ENCODE measurements at places on chromosomes 5 and 9.
A peak's percentile ranks its signal among the peaks of the same experiment; 100 is the strongest.

GRCh38 chr9:88817628-88818027 is 173.6 kb upstream of the S1PR3 start:
- no peak for DNase-seq

GRCh38 chr5:74629326-74629725 is 11.2 kb downstream of the ENC1 start:
- no peak for DNase-seq

GRCh38 chr9:130866474-130866965 is 30.1 kb downstream of the QRFP start:
- DNase-seq = peak; percentile 15

- no peak for DNase-seq
Measured at GRCh38 chr9:122200960-122201595, 27.7 kb downstream of the LHX6 start.

GRCh38 chr5:7659420-7659819 is 191.5 kb downstream of the CFAP90 start:
- no peak for DNase-seq

- DNase-seq = no peak
Measured at GRCh38 chr9:101087426-101087825, 58.9 kb downstream of the PLPPR1 start.

DNA sequence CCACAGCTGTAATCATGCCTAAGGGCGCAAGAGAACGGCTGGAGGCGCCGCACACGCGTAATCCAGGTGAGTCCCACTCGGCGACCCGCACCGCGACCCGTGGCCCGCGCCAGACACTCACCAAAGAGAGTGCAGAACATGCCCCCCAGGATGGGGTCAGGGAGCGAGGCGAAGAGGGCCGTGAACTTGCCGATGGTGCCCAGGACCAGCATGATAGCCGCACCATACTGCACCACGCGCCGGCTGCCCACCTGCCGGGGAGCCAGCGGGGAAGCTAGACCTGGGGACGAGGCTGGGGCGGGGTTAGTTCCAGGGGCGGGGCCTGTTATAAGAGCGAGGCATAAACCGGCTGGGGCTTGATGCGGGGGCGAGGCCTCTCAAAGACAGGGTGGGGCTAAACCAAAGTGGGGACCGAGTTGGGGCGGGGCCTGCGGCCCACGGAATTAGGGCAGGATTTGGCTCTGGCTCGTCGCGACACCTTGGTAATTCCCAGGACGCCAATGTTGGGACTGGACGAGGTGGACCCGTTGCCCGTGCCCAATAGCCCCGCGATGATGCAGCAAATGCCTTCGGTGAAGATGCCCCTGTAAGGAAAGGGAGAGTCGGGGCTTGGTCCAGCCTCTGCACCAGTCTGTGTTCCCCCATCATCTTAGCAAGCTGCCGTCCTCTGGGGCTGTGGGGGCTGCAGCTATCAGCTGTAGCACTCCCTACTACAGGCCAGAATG is 4.8 kb downstream of the SLC23A1 start:
- DNase-seq = no peak

DNA sequence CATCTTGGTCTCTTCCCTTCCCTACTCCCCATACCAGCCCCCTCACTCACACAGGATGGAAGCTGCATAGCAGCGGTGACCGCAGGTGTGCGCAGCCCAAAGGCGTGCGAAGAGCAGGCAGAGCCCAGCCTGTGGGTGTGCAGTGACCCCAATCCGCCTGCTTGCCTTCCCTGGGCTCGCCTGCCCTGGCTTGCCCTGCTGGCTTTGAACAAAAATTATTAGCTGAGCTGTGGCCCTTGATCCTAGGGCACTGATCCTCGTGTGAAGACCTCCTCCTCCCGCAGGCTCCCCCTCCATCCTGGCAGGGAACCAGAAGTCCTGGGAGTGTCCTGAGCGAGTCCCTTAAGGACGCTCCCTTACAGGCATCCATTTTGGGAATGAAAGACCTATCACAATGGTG is 31.9 kb downstream of the MORN5 start:
- no peak for DNase-seq

DNA sequence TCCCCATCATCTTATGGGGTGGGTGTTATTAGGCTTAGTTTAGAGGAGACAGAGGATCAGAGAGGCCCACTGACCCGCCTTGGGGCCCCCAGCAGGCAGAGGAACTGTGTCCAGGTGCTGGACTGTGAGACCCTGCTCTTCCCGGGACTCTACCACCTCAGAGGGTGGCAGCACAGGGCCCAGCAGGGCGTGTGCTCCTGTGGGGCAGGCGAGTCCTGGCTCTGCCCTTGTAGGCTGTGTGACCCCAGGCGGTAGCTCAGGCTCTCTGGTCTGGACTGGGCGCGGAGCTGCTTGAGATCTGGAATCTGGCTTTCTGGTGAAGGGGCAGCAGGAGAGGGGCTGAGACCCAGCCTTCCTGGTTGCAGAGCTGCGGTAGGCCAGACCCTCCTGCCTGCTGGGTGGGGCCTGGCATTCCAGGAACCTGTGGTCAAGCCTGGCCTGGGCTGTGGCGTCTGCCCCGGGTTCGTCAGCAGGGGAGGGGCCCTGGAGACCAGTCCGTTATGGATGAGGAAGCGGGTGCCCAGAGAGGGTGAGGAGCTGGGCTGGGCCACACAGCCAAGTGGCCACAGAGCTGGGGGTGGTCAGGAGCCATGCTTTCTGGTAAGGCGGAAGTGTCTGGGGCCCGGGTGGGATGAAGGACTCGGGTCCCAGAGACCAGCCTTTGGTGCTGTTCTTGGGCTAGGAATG is 46.5 kb downstream of the RXRA start:
- DNase-seq = no peak

GRCh38 chr5:36756848-36757247 is 119.7 kb upstream of the NIPBL start:
- no peak for DNase-seq

DNA sequence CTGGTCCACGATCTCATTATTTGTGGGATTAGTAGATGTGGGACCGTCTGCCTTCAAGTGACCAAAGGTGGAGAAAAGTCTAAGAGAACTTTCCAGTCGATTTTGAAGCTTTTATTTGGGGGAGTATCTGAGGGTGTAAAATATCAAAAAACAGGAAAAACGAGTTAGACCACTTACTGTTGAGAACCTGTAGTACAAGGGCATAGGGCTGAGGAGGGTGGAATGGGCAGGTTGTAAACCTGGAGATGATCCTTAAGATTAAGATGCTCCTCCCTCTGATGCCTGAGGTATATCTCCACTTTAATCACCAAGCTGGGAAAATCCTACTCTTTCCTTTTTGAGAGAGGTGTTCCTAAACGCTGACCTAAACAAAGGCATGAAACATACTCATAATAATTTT is 32.0 kb upstream of the GTF2H2C start:
- DNase-seq = no peak

DNA sequence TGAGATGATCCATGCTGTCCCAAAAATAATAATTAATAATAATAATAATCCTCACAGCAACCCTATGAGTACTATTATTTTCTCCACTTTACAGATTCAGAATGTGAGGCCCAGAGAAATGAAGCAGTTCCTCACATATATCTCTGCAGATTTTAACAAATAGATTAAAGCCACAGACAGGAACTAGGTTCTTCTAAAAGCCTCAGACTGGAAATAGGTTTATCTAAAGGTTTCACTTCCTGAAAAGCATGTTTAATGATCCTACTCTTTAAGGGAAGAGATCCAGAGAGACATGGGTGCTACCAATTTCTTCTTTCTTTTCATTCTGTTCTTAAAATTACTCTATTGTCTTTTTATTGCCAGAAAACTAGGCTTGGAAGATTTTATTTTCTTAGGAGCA is 1079.4 kb upstream of the COX7C start:
- DNase-seq = no peak

DNA sequence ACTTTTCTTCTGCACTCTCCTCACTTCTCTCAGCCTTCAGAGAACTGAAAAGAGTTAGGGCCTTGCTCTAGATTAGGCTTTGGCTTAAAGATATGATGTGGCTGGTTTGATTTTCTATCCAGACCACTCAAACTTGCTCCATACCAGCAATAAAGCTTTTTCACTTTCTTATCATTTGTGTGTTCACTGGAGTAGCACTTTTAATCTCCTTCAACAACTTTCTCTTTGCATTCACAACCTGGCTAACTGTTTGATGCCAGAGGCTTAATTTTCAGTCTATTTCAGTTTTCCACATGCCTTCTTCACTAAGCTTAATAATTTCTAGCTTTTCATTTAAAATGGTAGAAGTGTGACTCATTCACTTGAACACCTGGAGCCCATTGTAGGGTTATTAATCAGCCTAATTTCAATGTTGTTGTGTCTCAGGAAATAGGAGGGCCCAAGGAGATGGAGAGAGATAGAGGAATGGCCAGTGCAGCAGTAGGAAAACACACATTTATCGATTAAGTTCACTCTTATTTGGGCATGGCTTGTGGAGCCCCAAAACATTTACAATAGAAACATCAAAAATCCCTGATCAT is 5.9 kb downstream of the ATPSCKMT start:
- no peak for DNase-seq

DNA sequence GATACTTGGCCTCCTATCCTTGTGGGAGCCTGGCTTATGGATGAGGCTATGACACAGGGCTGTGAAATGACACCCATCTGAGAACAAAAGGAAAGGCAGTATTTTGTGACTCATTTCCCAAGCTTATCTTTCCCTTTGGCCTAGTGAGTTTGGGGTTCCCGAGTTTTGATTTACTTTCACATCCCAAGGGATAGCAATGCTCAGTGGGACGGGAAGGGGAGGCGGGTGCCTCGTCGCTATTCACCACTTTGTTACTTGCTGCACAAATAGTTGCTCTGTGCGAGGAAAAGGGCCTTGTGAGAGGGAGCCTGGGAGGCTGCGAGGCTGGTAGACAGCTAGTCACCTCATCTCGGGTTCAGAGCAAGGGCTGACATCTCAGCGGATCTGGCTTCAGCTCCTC is 59.1 kb upstream of the ENTREP1 start:
- DNase-seq = no peak

DNA sequence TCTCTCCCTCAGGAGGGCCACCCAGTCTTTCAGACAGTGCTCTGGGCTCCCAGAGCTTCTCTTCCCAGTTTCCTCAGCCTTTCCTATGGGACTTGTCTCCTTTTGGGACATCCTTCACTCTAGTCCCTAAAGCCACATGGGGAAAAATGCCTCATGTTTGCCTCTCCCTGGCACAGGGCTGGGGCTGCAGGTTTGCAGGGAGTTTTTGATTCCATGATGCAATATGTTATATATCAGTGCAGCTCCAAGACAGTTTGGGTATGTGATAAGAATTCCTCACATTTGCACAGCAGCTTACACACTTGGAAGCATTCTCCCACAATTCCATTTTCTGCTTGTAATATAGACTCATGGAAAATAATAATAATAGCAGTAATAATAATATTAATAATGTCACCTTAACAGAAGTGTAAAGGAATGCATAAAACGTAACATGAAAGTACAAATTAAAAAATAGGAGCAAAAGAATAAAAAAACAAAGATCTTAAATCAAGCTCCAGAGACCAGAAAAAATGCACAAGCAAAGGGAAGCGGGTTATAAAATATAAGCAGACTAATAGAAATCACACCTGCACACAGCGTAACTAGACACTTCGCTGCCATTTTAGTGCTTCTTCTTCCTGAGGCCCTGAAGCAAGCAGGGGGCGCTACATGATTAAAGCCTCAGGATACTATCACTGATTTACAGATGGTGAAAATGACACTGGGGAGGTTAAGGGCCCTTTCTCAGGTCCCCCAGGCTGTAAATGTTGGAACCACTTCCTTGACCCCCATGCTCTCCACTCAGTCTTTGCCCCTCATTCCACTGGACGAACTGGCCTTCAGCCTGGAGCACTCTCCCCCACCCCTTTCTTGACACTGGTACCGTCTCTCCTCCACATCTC is 70.0 kb upstream of the IL17B start:
- no peak for DNase-seq

DNA sequence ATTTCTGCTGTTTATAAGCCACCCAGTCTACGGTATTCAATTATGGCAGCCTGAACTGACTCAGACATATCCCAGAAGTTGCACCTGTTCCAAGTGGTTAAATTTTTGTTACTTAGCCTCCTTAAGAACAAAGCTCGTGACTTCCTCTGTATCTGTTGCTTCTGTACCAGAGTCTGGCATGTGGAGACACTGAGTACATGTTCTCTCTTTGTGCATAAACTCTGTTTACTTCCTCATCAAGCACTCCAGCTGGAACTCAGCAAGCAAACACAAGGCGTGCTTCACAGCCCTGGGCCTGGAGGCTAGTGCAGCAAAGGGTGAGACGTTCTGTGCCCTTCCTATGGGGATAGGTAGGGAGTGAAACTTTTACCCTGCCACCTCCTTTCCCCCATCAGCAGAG is 19.0 kb downstream of the C9orf152 start:
- no peak for DNase-seq

DNA sequence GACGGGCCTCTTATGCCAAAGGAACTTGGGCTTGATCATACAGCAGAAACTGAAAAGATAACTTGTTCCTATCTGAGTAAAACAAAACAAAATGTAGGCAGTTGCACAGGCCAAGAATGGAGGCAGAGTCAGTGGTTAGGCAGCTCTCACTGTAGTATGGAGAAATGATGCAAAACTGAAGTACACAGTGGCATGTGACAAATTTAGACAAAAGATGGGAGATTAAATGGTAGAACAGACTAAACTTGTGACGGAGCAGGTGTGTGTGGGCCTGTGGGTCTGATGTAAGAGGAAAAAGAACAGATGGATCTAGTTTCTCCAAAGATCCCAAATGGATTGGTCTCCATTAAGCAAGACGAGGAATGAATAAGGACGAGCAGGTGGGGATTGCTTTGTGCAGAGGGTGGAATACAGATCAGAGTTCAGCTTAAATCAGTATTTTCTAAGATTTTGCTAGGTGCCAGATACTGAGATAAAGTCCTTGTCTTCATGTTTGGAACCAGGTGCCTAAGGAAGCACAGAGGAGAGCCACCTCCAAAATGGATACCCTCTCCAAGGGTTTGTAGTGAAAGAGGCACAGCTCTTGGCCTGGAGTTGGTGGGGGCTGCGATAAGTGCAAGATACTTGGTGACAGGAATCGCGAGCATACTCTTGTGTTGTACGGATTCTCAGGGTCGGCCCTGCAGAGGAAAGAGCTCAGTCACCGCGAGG is 722 bp upstream of the DCP2 start:
- no peak for DNase-seq

DNA sequence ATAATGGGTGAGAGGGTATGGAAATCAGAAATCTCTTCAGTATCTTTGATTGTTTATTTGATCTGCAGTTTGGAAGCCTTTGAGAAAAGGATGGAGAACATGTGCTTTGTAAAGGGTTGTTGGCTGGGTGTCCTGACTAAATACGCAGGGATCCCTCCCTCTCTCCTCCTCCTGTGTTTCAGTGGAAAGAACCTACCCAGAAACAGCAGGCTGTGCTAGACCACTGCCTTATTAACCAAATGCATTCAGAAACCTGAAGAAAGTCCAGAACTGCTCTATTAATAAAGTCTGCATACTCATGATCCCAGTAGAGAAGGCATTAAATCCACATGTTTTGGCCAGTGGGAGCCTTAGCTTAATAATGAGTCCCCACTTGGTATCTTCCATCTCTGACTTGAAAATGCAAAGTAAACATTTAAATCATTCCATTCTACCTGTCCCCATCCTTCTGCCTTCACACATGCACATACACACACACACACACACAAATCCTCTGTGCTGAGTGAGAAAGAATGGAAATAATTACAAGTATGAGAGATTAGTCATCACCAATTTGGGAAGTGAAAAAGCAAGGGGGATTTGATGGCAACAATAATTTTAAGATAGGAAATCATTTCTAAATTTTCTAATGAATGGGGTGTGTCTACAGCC is 10.0 kb upstream of the LECT2 start:
- DNase-seq = no peak
